ENCODE measurements at places on chromosomes 1 and 21.

GRCh38 chr1:59767119-59767518 is 47.6 kb upstream of the HOOK1 start:
- DNase-seq = no peak

DNA sequence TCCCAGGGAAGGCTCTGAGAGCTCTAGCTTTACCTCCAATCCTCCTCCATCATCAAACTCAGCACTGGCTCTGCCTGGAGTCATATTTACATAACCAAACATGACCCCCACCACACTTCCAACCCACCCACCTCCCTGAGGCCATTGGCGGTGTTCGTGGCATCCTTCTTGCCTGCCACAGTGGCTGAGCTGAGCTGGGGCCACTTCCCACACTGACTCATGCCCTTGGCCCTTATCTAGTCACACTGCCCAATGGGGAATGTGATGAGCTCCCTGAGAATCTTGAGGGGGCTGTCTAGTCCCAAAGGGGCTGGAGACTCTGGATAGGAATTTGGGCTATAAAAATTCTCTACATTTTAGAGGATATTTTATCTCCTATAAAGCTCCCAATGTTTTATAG is 230.9 kb upstream of the IRF2BP2 start:
- DNase-seq = no peak

DNA sequence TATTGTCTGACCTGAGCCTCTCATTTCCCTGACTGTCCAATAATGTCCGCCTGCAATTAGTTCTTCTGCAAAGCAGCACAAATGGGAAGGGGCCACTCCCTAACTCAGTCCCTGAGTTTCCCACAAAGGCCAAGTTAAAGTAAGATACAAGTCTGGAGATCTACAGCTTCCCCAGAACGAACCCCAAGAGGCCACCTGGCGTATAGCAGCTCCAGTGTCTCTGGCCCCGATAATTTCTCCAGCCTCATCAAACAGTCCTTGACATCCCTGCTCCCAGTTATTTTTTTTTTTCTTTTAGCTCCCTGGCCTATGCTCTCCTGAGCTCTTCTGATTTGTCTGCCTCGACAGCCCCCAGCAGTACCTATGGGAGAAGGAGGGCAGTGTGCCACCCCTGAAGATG is 8.1 kb upstream of the ACKR1 start:
- DNase-seq = no peak

GRCh38 chr1:41963636-41964035 is 44.9 kb upstream of the HIVEP3 start:
- DNase-seq = no peak

DNA sequence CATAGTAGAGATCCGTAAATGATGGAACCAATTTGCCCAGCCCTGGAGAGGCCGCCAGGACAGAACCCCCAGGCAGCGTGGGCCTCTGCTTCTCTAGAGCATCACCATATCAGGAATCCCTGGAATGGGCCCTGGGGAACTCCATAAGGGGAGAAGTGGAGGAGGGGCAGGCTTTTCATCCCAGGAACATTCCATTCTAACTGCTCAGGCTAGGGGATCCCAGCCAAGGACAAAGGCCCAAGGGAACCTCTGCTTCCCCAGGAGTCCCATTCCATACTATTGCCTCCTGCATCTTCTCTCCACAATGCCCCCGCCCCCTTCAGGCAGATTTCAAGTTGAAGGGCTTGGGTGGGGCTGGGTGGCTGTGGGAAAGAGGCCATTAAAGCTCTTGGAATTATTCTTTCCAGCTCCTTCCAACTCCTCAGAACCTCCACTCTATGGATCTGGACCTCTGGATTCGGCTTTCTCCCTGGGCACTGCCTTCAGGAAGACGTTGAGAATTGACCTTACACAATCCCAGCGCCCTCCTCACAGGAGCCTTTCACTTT is 6.0 kb downstream of the TRNP1 start:
- peak; percentile 76 for DNase-seq

GRCh38 chr1:194833111-194833510 is 1646.7 kb upstream of the B3GALT2 start:
- no peak for DNase-seq

All from renal pelvis (tissue), 12 donors.